Foreskin keratinocyte (primary cell): ENCODE measurements at places on chromosomes 11 and 22.

DNA sequence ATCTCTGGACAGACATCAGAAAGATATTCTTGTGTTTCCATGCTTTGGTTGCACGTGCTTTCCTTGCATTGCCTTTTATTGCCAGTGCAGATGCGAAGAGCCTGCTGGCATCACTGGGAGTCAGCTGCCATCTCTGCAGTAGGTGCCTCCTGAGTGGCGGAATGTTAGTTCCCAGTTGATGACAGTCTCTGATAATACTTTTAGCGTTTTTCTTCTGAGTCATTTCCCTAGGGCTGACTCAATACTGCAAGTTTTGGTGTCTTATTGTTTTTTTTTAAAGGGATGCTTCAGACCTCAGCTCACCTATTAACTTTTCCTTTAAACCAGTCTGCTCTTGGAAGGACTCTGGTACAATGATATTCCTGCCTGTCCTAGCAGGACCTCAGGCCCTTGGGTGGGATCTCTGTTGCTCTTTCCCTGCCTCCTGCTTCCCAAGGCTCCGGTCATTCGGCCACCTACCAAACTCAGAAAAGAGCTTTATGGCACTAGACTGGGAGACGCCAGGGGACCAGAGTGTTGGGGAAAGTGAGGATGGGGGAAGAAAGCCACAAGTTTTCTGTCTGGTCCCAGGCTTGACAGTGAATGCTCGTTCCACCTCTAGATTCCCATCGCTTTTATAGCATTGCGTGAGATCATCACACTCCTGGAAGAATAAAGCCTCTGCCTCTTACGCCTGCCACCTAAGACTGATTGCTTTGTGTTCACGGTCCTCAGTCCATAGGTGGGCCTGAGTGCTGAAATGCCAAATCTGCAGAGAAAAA lies 308.7 kb downstream of the DDX10 start:
- DNase-seq: peak; percentile 87

- DNase-seq: no peak
Measured at GRCh38 chr11:11306855-11307254, 46.2 kb downstream of the CSNK2A3 start.

DNA sequence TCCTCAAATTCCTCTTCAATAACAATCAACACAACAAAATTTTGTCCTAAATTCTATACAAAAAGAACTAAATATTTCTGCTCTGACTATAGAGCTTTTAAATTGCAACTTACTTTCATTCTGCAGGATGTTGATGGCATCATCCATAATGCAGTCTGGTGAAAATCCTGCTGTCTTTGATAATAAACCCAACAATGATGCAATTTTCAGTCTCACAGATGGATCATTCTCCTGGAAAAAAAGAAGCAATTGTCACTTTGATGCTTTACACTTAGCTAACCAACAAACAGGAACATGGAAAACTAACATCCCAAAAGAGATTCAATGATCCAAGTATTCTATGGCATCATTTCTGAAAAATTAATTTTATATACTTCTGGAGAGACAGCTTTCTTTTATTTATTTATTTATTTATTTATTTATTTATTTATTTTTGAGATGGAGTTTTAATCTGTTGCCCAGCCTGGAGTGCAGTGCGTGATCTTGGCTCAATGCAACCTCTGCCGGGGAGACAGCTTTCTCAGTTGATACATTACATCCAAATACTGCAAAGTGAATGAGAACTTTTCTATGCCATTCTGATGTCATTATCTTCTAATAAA lies 13.0 kb downstream of the INTS4 start:
- no peak for DNase-seq

DNA sequence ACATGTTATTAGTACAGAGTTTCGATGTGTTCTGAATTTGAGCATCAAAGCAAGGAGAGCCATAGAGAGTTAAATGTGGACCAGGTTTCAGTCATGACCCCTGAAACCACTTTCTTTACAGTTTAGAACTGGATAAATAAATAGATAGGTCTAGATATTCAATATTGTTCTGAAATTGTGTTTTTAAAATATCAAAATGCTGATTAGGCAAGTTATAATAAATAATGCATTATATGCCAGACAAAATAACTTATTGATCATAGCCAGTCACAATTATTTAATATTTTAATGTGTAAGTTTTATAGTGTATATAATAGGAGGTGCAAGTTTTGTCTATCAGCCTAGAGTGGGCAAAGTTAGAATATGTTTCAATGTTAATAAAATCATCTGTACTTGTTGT lies 569.5 kb downstream of the METTL15 start:
- no peak for DNase-seq
